ENCODE measurements at places on chromosomes 1 and 21.

DNA sequence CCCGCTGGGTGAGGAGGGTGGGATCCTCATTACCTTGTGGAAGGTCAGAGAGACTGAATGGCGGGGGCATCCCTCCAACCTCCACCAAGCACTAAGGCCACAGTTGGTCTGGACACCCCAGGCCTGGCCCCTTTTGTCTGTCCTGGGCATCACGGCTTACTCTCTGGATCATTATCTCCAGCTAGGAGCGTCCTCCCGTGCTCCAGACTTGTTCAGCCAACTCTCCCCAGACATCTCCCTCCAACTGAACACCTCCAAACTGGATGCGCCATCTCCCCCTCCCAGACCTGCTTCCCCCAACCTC is 7.3 kb upstream of the GJB5 start:
- DNase-seq: no peak

GRCh38 chr1:92446546-92446945 is 40.2 kb downstream of the GFI1 start:
- no peak for DNase-seq

DNA sequence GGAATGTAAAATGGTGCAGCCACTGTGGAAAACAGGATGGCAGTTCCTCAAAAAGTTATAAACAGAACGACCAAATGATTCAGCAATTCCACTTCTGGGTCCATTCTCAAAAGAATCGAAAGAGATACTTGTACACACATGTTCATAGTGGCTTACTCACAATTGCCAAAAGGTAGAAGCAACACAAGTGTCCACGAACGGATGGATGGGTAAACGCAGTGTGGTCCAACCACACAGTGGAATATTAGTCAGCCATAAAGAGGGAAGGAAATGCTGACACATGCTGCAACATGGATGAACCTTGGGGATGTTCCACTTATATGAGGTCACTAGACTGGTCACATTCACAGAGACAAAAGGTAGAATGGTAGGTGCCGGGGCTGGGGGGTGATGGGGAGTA is 5.3 kb downstream of the KRTAP10-1 start:
- DNase-seq: no peak

GRCh38 chr1:61263905-61264824 is 181.8 kb downstream of the NFIA start:
- no peak for DNase-seq

DNA sequence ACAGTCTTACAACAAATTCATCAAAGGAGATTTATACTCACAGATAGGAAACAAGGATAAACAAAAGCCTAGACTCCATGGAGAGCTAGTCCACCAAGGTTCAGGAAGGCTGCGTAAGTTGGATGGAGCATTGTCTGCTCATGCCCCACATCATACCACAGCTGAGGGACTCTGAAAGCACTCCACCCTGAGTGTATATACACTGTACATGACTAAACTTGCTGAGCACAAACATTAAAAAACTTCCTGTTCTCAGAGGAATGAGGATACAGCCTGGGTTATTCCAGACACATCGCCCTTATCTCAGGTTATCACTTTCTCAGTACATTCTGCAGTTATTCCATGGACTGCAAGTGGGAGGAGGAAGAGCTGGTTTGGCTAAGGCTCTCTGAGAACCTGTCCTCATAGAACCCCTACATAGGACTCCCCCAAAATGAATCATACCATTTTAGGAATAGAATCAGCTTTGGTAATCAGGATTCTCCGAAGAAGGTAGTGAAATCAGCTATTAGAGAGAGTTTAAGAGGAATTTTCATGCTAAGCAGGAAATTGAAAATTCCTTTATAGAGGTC is 58.0 kb upstream of the PRMT6 start:
- DNase-seq: no peak

DNA sequence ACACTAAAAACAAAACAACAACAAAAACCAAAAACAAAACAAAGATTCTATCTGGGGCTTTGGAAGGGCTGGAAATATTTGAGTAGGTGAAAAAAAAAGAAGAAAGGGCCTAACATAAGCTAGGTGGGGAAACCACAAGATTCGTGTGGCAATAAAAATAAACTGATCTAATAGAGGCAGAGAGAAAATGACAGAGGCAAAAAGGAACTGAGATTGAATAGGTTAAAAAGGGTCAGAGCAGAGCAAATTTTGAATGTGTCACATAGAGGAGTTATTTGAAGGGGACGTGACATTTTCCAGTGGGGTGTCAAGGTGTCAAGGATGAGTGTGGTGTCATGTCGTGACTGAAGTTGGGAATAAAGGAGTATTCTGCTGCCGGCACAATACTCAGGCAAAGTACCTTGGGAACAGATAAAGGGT is 65.2 kb upstream of the RALGPS2 start:
- DNase-seq: no peak

- DNase-seq: no peak
These were observed 30.0 kb upstream of the EPS8L3 start for GRCh38 chr1:109793486-109794318.

GRCh38 chr1:2617971-2618470 is 14.8 kb downstream of the MMEL1 start:
- DNase-seq: no peak

GRCh38 chr1:238272145-238272544 is 381.4 kb upstream of the ZP4 start:
- no peak for DNase-seq

- DNase-seq: no peak
These were observed 402.5 kb downstream of the PTPRC start for GRCh38 chr1:199041173-199041914.

DNA sequence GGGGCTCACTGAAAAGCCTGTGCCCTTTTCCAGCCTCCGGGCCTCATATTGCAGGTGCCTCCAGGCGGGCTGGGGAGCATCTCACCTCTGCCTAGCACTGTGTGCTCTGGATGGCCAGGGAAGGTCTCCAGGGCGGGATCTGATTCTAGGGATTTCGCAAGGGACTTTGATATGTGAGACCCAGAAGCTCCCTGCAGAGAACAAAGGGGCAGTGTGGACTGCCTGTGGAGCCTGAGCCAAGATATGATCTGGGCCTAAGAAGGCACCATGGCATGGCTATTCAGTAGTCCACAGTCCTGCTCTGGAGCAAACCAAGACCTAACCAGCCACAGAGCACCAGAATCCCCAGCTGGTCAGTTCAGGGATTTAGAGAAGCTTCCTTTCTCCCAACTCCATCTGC is 157.2 kb downstream of the ST6GALNAC5 start:
- no peak for DNase-seq

DNA sequence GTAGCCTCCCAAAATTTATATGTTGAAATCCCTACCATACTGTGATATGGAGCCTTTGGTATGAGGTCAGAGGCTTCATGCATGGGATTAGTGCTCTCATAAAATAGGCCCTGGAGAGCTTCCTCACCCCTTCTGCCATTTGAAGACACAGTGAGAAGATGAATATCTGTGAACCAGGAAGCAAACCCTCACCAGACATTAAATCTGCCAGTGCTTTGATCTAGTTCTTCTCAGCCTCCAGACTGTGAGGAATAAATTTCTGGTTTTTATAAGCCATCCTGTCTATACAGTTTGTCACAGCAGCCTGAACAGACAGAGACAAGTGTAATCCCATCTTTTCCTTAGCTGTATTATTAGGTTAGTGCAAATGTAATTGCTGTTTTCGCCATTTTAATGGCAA is 88.4 kb downstream of the OLFML2B start:
- no peak for DNase-seq

DNA sequence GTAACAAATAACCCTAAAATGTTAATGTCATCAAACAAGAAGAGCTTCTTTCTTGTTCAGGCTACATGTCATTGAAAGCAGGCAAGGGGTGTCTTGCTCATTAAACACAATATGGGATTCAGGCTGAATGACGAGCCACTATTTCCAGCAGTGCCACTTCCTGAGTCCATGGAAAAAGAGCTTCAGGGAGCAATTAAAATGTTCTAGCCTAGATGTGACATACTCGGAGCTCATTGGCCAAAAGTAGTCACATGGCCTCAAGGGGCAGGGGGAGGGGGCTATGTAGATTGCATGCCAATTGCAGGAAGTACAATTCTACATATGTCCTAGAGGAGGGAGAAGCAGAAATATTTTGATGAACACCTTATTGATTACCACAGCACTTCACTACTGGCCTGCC is 685.3 kb upstream of the ADGRL2 start:
- no peak for DNase-seq

- no peak for DNase-seq
These were observed 38.8 kb downstream of the FRRS1 start for GRCh38 chr1:99727575-99728185.

GRCh38 chr1:179813626-179814545 is 63.7 kb downstream of the TOR1AIP2 start:
- DNase-seq: no peak

DNA sequence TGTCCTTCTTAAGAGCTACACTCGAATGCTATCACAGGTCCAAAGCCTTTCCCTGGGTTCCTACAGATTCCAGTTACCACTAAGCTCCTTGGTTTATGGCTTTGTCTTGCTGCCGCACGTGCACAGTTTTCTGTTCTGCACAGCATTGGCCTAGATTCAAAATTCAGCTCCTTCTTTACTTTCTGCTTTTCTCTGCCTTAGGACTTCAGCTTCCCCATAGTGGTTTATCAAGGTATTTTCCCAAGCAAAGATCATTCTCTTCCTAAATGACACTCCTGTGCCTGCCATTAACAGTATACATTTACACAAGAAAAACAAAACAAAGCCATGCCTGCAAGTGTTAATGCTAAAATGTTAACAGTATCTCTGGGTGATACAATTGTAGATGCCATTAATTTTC is 41.8 kb downstream of the PTPRU start:
- no peak for DNase-seq

- no peak for DNase-seq
These were observed 478 bp downstream of the C2CD2 start for GRCh38 chr21:41953249-41953830.

DNA sequence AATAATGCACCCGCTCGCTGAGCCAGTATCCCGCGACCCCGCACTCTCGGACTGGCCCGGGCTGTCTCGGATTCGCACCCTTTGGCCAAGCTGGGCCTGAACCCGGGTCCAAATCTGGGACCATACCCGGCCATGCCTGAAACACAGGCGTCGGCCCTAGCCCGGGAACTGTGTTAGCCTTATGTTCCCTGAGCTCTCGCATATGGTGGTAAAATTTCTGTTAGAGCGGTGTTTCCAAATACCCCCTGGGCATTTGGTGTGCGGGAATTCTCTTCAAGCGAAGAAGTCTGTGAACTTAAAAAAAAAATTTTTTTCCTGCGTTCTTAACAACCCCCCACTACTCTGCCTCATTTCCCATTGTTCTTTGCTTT is 3.1 kb downstream of the RNF220 start:
- no peak for DNase-seq

DNA sequence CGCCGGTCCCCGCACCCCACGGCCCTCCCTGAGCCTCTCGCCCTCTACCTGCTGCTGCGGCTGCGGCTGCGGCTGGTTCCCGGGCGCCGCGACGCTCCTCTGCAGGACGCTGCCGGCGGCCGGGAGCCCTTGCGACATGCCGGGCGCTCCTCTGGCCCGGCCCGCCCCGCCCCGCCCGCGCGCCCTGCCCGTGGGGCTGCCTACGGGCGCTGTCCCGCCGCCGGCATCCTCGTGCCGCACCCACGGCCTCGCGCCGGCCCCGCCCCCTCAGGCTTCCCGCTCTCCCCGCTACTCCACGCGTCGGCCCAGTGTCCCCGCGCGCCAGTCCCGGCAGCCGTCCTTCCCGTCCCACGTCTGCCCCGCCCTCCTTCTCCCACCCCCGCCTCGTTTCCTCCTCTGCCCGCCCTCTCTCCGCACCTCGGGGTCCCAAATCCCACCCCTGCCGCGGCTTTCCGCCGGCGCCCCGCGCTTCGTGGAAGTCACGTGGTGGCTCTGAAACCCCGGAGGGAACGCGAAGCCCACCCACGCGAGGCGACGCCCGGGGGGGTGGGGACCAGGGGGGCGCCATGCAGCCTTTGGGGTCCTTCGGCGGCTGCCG is at the start of gene BATF3:
Gene BATF3 (minus strand): TSS at position 216 of the 598 bp plus-strand sequence. CDS start 78 bp downstream, at position 138.
- no peak for DNase-seq

DNA sequence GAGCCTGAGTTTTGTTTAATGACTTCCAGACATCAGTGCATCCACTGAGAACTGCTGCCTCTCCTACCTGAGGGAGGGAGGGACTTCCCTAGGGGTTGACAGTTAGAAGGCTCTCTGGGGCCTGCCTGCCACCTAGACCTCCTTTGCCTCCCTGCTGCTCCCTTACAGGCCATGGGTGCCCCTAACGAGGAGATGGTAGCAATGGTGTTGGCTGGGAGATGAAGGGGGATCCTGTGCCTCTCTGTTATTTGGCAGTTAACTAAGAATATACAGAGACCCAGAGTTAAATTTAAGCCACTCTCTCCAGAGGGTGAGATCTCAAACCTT is 66.1 kb downstream of the UBE2U start:
- DNase-seq: no peak

- DNase-seq: no peak
These were observed 719 bp upstream of the PARS2 start for GRCh38 chr1:54764922-54765561.

DNA sequence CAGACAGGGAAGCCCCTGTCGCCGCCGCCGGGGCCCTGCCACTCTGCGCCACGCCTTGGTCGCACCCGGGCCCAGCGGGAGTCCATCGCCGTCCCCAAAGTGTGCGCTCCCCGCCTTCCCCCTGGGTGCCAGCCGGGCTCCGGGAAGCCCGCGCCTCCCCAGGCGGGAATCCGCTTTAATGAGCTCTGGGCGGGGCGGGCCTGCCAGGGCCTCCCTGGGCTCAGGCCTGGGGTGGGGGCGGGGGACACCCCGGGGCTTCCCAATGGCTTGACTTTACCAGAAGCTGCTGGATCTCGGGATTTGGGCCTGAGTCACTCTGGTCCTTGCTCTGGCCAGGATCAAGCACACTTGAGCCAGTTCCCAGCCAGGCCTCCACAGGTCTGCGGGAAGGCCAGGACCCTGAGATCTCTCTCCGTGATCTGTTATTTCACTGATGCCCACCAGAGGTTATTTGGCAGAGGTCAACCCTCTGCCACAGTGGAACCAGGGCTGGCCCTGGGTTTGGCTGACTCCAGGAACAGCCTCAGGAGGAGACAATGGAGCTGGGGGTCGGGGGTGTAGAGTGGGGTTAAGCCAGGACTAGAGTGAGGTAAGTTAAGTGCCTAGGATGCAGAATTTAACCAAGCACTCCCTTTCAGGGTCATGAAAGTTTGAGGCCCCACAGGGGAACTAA is 178.4 kb upstream of the EDN2 start:
- no peak for DNase-seq

GRCh38 chr1:107442551-107442950 is 301.7 kb downstream of the NTNG1 start:
- DNase-seq: no peak

GRCh38 chr1:239764546-239764945 is 327.1 kb upstream of the FMN2 start:
- DNase-seq: no peak

All from liver (tissue), 10 donors.